ENCODE measurements at places on chromosomes 12 and 14.

DNA sequence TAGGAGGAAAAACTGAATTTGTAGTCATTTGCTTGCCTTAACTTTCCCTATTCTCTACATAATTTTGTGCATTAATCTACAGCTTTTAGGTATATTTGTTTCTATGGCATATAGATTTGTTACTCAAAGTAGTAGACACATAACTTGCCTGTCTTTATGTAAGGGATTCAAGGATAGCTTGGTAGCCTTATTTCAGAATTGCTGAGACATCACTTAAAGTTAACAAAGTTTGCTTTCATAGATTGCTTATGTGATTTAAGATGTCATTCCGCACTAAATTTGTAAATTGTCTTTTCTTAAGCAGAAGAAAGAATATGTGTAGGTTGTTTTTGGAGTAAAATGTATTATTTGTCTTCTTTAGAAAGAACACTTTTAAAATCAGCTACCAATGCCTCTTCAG lies 477.7 kb upstream of the NOVA1 start:
- DNase-seq, result no peak

DNA sequence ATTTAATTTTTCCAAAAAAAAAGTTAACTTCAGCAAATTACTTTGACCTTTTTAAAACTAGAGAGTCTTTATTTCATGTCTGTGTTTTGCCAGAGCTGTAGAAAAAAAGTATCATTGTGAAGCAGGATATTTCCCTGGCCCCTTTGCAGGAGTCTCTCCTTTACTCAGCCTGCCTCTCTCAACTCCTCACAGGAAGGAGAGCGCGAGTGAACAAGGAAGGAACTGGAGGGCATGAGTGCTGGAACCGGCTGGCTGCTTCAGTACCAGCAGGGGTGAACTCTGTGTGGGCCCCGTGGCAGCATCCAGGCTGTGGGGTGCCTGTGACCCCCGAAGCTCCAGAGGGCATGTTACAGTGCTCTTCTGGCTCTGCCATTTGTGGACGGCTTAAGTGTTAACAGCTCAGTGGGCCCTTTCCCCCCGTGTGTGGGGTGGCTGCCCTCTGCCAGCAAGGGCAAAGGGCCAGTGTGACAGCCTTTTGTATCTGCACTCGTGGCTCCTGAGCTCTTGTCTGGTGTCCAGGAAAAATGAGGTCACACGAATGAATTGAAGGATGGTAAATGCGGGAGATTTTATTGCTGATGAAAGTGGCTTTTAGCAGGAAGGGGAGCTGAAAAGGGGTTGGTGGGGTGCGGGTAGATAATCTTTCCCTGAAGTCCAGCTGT lies 76.6 kb upstream of the KCNH3 start:
- DNase-seq, result no peak

DNA sequence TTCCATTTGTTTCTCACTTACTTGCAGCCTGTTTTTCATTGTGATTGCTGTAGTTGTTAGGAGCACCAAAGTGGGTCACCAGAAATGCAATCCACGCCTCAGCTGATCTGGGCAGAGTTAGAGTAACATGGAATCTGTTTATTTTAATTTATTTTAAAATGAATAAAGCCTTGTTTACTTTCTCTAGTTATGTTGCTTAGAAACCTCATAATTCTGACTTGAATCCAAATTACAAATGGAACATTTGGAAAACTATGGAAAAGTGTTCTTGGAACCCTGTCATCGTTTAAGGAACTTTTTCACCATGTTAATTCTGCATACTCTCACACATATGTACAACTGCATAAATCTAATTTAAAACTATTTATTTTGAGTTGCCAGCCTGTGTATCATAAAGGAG lies 92.2 kb upstream of the DAAM1 start:
- DNase-seq, result no peak

DNA sequence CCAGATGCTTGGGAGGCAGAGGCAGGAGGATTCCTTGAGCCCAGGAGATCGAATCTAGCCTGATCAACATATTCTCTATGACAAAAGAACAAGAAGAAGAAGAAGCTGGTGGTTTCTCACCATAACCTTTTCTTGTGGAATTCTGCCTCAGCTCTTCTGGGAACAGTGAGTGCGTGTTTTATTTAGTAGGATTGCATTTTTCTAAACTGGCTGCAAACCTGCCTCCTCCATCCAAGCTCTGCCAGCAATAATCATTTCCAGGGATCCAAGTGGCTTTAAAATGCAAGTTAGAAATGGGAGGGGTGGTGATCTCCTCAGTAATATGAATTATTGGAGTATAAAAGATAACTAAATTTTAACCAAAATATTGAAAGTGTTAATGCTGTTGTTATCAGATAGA lies 46.1 kb upstream of the MMP17 start:
- no peak for DNase-seq

- no peak for DNase-seq
These were observed 114.8 kb downstream of the PLXNC1 start for GRCh38 chr12:94263011-94263811.

Measured in right renal cortex interstitium (tissue), 3 donors.